ENCODE measurements at places on chromosomes 16 and 17. TPM values are rescaled to one million over a fixed set of nuclear protein-coding genes. Genes with fewer than 3 reads are reported as not detected.

DNA sequence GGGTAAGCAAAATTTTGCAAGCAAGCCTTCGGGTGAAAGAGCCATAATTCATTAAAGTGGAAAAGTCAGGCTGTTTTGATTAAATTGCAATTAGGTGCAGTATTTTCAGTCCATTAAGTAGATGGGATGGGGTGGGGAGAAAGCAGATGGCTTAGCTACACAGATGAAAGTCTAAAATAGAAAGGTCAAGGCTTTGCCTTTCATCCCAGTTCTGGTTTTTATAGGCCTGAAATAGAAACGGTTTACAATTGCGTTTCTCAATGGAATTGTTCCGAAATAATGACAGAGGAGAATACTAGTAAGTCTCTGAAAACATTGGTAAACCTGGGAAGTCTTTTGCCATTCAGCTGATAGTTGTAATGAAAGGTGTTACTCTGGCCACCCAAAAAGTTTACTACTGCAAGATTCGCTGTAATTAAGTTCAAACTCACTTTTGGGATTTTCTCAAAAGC is 1.5 kb downstream of the PPM1E start:
- DNase-seq, result no peak

- no peak for DNase-seq
These were observed 16.7 kb upstream of the TOB1 start for GRCh38 chr17:50882851-50883250.

DNA sequence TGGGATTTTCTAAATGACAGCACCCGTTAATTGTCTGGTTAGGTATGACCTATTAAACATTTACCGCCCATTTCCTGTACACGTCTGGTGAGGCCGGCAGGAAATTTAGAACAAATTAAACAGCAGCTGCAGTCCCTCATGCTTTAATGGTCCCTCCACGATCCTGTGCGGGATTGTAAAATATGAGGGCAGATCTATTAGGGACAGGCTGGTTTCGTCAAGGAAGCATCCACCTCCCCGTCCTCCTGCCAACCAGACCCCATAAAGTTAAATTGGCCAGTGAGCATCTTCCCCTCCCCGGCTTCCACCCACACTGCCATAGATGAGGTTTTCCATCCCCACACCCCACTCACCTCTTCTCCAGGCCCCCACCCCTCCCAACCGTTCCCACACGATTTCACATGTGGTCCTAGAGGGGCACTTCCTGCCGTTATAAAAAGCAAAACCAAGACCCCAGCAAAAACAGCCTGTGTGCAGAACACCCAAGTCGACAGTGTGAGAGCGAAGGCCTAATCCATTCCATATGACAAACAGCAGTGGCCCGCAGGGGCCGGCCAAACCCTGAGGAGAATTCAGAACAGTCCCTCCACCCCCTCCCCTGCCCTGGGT is 331.9 kb downstream of the FOXL1 start:
- DNase-seq, result no peak

DNA sequence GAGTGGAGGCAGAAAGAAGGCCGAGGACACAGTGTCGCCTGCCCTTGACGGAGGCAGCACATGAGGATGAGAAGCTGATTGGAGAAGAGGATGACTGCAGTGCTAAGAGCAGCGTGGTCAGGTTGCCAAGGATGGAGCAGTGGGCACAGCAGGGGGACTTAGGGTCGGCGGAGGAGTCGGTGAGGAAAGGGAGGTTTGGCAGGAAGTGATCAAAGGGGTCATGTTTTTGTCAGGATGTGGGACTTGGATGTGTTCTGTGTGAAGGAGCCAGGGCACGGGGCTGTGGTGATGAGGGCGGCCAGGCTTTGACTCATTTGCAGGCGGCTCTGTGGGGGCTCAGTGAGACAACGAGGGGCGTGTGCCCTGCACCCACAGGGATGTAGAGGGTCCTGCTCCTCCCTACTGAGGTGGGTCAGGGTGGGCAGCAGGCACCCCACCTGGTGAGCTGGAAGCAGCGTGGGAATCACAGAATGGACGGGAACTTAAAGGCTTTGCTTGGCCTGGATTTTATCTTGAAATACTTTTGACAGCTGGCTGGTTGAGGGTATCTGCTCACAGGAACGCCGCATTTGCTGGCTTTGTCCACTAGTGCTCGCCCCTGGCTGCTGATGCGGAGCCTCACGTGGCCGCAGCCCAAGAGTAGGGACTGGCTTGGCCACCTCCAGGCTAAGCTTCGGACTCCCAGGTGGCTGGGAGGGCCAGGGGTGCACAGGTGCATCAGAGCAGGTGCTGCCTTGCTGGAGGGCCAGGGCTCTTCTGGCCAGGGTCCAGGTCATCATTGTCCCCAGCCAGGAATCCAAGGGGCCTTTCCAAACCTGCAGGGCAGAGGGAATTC is 6.0 kb downstream of the MPG start:
- no peak for DNase-seq

The CDRT15L2 gene
- total RNA-seq, result not detected

The RNU2-1 gene
- total RNA-seq, result not detected

The HASPIN gene
- total RNA-seq, result 0.13 TPM

The CCL4L2 gene
- total RNA-seq, result not detected

- peak; percentile 99 for DNase-seq
These were observed 352 bp downstream of the GGNBP2 start for GRCh38 chr17:36545077-36545464.

- no peak for DNase-seq
These were observed 8.4 kb downstream of the C16orf95 start for GRCh38 chr16:87308826-87309225.

- no peak for DNase-seq
These were observed 15.2 kb downstream of the PRKCA start for GRCh38 chr17:66317629-66318028.

GRCh38 chr17:52505601-52506000 is 347.1 kb upstream of the CA10 start:
- no peak for DNase-seq

The KCNH4 gene
- total RNA-seq, result 0.33 TPM

Data from esophagus muscularis mucosa (tissue), 4 donors.